H7 (cell line): ENCODE measurements at places on chromosomes 2 and 18.
A peak's percentile ranks its signal among the peaks of the same experiment; 100 is the strongest.

DNA sequence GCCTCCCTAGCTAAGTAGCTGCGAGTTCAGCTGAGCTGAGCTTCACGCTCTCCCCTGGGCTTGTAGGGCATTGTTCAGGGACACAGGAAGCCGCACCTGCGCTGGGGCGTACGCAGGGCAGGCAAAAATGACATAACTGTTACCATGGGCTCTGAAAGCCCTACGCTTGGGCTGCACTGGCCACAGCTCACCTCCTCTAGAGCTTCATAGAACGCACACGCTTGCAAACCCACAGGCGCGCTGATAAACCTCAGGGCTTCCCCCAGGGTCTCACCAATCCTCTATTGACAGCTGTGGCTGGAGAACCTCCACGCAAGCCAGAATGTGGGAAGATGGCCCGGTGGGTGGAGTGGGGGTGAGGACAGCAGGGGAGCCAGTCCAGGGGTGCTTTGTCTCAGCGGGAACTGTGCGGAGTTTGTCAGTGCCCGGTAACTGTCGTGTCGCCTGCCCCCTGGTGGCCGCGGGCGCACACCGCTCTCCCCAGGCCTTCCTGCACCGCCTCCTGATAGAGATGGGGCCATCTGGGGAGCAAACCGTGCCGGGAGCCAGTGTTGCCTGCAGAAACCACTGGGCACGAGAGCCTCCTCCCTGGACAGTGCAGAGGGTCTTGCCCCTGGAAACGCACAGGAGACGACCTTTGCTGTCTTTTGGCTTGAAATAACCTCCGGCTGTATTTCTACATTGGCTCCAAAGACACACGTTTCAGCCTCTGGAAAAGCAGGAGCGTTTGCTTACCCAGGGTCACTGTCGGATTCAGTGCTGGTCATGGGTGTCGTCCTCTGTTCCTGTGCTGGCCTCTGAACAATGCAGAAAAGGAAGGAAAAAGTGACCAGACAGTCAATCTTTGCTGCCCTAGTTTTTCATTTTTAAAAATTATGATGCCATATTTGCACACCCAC lies 17.0 kb upstream of the CIDEA start:
- DNase-seq, result peak; percentile 92

GRCh38 chr2:12486205-12487118 lies 230.3 kb upstream of the TRIB2 start:
- DNase-seq, result no peak

GRCh38 chr2:241358470-241358869 lies 2.4 kb downstream of the FARP2 start:
- DNase-seq, result no peak

- peak; percentile 22 for DNase-seq
Measured at GRCh38 chr2:200379481-200380090, 73.1 kb downstream of the SPATS2L start.

GRCh38 chr2:195730912-195731311 lies 73.9 kb downstream of the SLC39A10 start:
- DNase-seq, result no peak

DNA sequence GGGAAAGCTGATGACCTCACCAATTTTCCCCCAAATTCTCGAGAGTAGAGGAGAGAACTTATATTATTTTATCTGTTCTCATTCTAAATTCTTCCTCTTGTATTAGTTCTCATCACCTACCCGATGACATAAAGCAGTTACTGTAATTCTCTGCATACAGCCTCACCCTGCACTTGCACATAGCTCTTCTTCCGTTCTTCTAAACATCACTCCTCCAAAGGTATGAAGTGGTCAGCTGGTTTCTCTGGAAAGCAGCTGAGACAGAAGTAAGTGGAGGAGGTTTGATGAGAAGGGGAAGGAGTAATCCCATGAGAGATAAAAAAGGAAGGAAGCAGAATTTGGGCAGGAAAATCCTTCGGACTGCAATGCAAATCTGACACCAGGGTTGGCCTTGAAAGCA lies 39.0 kb downstream of the FBXO48 start:
- no peak for DNase-seq

DNA sequence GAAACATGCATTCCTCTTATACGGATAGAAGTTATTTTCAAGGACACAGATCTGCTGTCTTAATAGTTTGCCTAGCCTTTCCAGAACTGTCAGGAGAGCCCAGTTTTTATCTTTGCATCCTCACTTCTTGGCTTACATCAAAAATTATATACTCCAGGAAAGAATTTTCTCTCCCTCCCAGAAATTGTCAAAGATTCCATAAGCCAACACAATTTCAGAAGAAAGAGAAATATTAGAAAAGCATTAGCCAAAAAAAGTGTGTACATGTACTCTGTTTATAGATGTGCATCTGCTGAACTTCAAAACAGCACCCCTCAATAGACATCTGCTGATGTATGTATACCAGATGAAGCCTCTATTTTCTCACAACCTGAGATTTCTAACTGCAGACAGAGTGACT lies 210.4 kb downstream of the METTL4 start:
- no peak for DNase-seq

- no peak for DNase-seq
Measured at GRCh38 chr2:68740400-68740914, 5.8 kb downstream of the ARHGAP25 start.

DNA sequence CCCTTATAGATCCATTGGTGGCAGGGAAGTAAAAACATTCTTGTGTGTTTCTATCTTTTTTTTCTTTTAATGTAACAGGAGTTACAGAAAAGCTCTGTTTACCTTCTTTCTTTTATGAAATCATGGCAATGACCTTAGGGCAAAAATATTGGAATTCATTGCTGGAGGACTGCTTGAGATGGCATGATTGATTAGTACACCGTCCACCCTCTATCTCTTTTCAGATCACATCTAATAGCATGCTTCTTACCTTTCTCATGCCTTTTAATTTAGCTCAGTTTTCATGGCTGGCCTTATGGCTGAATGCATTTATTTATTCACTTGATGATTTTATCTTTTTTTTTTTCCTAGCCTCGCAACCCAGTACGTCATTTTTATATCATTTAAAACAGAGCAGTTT lies 177.6 kb upstream of the CDH20 start:
- DNase-seq, result no peak

- DNase-seq, result no peak
Measured at GRCh38 chr2:101106453-101107181, 44.6 kb downstream of the TBC1D8 start.

GRCh38 chr2:28986429-28986828 lies 5.3 kb downstream of the TOGARAM2 start:
- DNase-seq, result peak; percentile 16

DNA sequence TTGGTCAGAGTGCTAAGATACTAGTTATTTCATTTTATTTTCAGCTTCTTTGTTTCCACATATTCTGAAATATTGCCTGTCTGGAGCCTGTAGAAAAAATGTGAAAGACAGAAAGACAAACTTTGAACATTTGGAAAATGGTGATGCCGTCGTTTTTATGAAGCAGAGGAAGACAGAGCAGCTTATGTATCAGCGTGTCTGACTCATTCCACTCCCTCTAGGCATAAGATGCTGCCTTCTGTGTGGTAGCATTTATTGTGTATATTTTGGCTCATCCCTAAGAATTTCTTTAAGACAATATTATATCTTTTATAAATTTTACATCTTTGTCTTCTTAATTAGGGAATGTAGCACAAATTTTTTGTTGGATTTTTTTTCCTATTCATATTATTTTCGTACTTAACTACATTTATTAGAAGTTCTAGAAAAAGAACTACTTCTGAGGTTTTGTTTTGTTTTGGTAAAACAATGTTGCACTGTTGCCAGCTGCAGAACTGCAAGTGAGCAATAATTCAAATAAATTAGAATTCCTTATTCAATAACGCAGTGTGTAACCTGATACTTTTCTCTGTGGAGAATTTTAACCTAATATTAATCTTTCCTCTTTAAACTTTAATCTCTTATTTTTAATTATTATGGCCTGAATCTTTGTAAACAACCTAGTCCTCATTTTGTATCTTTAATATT lies 300.4 kb downstream of the ZNF407 start:
- no peak for DNase-seq

DNA sequence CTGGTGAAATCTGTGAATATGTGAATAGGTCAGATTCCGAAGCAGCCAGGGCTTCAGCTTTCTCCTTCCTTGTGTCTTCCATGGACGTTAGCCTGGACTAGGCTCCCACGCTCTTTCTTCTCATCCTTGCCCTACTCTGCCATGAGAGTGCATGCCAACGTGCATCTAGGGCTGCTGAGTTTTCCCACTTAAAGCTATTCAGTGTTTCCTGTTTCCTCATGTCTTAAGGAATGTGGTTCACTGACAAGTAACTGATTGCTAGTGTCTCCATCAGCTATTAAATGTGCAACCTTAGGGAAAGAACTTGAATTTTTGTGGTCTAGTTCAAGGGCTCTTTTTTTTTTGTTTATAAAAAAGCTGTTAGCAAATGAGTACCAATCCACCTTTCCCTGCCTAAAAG lies 642.3 kb upstream of the LINC00305 start:
- no peak for DNase-seq

GRCh38 chr2:242027676-242028450 lies 158.3 kb downstream of the RTP5 start:
- DNase-seq, result no peak

DNA sequence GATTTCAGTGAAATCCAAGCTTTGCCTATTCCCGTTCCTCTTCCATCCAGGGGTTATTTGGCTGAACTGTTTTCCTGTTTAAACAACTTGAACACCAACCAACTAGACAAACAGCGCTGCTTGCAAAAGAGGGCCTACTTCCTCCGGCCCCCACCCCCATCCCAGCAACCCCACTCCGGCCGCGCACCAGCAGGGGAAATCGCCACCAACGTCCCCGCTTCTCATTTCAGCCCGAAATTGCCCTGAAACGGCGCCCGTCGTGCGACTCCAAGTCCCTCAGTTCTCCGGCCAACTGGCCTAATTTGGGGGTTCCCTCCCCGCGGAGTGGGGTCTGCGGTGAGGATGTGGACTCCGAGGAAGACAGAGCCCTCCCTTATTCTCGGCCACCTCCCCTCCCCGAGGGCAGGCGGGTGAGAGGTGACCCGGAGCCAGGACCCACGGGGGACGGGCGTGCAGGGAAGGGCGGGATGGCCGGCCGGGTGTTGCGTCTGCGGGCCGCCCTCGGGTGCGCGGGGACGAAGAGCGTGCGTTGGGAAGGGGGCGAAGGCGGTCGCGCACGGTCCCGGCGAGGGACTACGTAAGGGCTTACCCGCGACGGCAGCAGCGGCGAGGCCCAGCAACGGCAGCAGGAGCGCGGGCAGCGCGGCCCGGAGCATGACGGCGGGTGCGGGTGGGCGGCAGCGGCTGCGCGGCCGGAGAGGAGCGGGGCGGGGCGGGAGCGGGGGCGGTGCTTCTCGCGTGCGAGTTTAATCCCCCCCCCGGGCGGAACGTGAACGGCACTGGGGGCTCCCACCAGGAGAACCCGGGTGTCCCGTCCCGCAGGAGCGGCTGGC lies at the start of gene CD302:
TSS of gene CD302 (minus strand) at position 666 of the 833 bp plus-strand sequence. CDS start at position 656, 10 bp downstream.
- peak; percentile 86 for DNase-seq

- no peak for DNase-seq
Measured at GRCh38 chr18:28267276-28267675, 90.3 kb upstream of the CDH2 start.

- DNase-seq, result no peak
Measured at GRCh38 chr18:73316513-73316912, 448.7 kb upstream of the NETO1 start.

GRCh38 chr2:44244135-44244871 lies 31.0 kb upstream of the SLC3A1 start:
- DNase-seq, result peak; percentile 54

DNA sequence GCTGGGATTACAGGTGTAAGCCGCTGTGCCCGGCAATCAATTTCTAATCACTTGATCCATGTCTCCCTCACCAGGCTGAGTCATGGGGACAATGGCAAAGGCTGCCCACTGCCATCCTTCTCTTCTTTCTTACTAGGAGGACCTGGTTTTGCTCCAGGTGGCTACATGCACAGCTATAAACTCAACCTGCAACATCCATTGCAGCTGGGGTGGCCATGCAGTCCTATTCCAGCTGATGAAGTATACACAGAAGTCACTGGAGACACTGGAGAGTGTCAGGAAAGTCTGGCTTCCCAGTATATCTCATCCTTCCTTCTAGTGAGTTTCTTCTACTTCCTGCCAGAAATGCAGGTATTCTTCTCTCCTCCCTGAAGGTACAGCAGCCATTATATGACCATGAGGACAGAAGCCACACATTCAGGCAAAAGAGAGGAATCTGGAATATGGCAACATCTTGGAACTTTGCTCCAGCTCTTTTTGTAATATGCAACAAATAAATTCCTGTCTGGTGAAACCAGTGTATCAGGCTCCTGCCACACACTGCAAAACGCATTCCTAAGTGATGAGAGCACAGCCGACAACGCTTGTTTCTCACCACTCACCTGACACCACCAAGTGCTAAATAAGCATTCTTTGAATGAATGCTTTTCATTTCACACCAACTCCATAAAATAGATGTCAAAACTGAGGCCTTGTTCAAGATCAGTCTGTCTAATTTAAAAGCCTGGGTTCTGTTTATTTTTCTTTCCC lies 32.3 kb downstream of the SCTR start:
- DNase-seq, result peak; percentile 51

- no peak for DNase-seq
Measured at GRCh38 chr2:190571686-190572085, 37.2 kb upstream of the NEMP2 start.

DNA sequence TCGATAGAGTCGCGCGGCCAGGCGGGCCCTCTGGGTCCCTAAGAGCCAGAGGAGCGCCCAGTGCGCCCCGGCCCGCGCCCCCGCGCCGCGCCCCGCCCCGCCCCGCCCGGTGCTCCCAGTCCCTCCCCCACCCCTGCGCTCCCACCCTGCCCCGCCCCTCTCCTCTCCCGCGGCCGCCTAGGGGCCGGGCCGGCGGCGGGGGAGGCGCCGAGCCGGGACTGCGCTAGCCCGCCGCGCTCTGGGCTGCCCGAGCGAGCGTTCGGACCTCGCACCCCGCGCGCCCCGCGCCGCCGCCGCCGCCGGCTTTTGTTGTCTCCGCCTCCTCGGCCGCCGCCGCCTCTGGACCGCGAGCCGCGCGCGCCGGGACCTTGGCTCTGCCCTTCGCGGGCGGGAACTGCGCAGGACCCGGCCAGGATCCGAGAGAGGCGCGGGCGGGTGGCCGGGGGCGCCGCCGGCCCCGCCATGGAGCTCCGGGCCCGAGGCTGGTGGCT lies at the start of gene GPC1:
TSS of gene GPC1 (plus strand) at position 207 of the 491 bp plus-strand sequence. CDS start at position 463, 256 bp downstream.
- DNase-seq, result peak; percentile 99

- DNase-seq, result peak; percentile 16
Measured at GRCh38 chr2:165003443-165004130, 48.3 kb upstream of the SLC38A11 start.

DNA sequence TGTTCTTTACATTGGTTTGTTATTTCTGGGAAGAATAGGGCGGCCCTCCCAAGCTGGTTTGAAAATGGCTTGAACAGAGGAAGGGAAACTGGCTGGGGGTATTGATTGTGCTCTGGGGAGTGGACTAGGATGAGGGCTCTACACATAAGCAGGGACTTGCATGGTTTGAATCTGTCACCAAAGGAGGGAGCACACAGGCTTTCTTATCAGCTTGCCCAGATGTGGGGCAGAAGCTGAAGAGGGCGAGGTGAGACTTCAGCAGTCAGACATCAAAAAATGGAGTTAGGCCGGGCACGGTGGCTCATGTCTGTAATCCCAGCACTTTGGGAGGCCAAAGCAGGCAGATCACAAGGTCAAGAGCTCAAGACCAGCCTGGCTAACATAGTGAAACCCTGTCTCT lies 7.2 kb upstream of the RAB12 start:
- no peak for DNase-seq

GRCh38 chr2:225002656-225003045 lies 39.6 kb downstream of the DOCK10 start:
- no peak for DNase-seq
